ENCODE measurements at places on chromosomes 16 and 17. TPM values are rescaled to one million over a fixed set of nuclear protein-coding genes. Genes with fewer than 3 reads are reported as not detected.

DNA sequence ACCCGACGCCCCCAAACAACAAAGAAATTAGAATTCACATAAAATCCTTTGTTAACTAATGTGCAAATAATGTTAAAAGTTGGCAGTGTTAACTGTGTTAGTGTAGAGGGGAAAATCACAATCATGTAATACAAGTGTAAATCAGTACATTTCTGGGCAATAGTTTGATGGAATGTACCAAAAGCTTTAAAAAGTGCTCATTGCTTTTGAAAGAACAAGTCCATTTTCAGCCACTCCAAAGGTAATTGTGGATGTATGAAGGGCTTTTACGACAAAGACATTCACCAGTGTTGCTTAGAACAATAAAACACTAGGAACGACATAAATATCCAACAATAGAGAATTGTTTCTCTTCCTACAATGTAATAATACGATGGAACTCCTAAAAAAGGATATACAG is 9.1 kb downstream of the GLOD4 start:
- no peak for DNase-seq

GRCh38 chr16:88730632-88731607 is 24.6 kb downstream of the CTU2 start:
- no peak for DNase-seq

DNA sequence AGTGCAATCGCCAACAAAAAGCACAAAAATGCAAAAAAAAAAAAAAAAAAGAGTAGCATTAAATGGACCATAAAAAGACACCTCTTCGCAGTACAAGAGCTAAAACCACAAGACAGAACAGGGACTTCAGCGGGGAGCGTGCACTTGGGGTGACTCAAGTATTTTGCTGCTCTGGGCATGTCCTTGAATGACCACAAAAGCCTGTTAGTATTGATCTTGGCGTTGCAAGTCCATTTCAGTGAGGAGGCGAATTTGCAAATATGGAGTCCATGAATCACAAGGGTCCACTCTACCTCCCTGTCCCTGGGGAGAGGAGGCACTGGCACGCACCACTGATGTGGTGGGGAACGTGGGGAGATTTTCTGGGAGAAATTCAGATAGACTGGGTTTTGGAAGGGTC is 78.9 kb downstream of the CNGB1 start:
- no peak for DNase-seq

- no peak for DNase-seq
Measured at GRCh38 chr17:65685110-65685509, 123.7 kb upstream of the AXIN2 start.

Gene TANC2
- total RNA-seq, result 124 TPM

Gene KCNJ18
- not detected for total RNA-seq

GRCh38 chr17:66850692-66851091 is 15.8 kb downstream of the CACNG5 start:
- no peak for DNase-seq

DNA sequence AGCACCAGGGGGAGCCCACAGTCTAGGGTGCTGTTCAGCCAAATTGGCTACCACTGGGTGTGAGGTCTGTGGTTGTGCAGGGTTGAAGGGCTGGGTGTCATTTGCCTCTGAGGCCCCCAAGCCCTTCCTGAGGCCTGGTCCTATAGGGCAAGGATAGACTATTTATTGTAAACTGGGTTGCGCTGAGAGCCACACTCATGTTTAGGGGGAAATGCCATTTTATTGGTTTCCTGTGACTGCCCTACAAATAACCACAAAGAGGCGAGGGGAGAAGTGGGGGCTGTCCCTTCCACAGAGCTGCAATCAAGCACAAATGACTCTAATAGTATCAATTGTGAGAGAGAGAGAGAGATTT is 3.6 kb upstream of the ZCCHC14 start:
- no peak for DNase-seq

DNA sequence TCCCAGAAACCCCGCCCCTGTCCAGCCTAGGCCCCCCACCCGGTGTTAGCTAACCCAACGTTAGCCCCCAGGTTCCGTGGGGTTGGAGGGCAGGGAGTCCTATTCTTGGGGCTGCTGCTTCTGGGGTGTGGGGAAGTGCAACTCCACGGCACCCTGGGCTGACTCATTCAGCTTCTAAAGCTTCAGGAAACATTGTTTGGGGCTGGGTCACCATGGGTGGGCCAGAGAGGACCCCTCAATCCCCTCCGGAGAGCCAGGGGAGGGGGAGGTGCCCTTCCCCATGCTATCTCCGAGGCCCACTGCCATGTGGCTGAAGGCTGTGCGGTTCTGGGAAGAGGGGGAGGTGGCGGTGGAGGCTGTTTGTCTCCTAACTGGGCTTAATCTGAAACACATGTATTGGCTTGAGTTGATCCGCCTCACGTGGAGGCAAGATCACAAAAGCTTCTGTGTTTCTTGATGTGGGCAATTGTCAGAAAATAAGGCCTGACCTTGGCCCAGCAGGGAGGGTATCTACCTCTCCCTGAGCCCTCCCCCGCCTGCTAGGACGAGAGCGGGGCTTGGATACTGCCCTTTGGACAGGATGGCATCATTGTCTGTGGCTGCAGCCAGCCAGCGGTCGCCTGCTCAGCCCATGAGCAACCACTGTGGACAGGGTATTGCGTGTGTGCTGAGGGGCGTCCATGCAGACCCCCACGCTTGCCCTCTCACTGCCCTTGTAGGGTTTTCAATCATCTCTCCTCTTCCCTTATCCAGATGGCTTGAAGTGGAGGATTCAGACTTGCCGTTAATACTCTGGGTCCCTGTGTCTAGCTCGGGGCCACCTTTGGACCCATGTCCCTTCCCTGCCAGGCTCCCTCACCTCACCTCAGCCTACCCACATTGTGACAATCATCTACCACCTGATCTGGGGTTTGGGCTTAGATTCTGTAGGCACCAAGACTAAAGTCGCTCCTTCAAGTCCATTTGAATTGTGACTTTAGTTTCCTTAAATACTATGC is 1.3 kb downstream of the SERPINF1 start:
- DNase-seq, result no peak

GRCh38 chr17:47229535-47230443 is 20.6 kb downstream of the MYL4 start:
- DNase-seq, result peak; percentile 64

DNA sequence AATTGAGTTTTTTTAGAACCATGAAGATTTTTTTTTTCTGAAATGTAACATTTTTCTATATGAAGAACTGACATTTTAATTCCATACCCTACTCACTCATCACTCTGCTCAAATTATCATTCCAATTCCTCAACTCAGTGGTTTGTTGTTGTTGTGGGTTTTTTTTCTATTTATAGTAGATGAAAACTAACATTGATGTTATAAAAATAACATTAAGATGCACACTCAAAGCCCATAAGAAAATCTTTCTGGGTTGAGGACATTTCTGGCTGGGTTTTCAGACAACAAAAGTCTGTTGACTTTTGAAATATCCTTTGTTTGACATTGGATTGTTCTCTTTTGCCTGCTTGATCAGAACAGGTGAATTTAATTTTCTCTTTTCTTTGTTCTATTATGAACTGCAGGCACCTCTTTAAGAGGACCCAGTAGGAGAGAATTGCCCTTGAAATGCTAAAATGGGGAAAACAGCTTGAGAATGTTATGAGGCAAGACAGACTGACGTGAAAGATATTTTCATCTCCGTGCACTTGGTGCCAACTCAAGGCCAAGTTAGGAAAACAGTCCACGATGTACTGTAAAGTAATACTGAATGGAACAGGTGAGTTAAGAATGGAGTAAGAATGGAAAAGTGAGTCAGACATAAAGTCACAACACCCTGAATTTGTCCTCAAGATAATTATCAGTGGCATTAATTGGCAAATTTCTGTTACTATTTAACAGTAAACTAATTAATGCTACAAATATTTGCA is 16.1 kb upstream of the ABCA5 start:
- DNase-seq, result no peak

Gene POLR2A
- total RNA-seq, result 33.0 TPM

DNA sequence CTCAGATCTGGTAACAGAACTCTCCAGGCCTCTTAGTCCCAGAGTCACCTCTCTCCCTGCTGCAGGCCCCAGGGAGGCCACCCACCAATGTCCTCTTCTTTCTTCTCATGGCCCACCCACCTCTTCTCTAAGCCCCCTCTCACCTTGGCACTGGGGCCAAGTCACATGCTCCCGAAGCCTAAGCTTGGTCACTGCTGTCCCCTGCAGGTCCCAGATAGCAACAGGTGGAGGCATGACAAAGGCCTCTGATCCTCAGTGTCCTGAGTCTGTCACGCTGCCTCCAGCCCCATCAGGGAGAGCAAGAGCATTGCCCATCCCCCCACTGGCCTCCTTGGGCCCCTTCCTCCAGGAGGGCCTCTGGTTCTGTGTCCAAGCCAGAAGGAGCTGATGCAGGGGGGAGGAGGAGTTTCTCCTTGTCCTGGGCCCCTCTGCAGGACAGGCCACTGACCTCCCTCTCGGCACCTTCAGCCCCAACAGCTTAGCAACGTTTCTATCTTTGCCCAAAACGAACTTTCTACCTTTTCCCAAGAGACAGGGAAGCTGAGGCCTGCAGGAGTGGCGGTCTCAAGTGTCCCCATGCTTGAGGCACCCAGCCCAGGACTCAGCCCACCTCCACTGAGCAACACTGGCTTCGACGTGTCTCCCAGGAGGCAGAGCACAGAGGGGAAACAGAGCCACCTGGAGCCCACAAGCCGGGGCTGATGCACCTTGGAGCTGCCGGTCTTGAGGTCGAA is 8.6 kb downstream of the P2RX1 start:
- no peak for DNase-seq

- no peak for DNase-seq
Measured at GRCh38 chr16:81797443-81797842, 18.4 kb downstream of the PLCG2 start.

DNA sequence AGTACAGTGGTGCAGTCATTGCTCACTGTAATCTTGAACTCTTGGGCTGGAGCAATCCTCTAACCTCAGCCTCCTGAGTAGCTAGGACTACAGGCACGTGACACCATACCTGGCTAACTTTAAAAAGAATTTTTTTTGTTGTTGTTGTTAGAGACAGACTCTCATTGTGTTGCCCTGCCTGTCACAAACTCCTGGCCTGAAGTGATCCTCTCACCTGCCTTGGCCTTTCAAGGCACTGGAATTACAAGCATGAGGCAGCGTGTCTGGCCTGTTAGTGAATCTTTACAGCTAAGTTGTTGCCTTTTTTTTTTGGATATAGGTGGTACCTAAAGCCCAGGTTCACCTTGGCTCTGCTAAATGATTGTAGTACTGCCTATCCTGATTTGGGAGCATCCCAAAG is 290.6 kb downstream of the BCAS3 start:
- DNase-seq, result no peak

DNA sequence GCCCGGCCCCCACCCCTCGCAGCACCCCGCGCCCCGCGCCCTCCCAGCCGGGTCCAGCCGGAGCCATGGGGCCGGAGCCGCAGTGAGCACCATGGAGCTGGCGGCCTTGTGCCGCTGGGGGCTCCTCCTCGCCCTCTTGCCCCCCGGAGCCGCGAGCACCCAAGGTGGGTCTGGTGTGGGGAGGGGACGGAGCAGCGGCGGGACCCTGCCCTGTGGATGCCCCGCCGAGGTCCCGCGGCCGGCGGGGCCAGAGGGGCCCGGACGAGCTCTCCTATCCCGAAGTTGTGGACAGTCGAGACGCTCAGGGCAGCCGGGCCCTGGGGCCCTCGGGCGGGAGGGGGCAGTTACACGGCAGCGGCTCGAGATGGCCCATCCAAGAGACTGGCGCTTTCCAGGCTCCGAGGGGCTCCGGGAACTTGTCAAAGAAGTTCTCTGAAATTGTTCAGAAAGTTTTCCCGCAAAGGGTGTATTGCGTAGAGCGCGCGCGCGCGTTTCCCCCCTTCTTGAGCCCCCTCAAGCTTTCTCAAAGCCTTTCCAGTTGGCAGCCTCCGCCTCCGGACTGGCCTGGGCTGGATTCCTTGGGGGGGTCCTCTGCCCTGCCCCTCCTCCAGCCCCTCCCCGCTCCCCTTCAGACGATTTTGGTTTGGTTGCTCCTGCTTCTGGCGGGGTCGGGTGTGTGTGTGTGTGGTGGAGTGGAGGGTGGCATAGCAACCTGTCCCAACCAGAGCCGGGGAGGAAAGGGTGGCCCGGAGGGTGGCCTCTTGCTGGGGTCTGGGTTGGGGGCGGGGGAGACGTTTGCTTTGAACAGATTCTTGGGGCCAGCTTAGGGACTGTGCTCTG is 504 bp downstream of the ERBB2 start:
- DNase-seq, result peak; percentile 48

Gene MAP3K14
- 0.82 TPM for total RNA-seq

GRCh38 chr17:42814633-42815399 is 9.3 kb downstream of the BECN1 start:
- DNase-seq, result no peak

Gene C16orf46
- 0.41 TPM for total RNA-seq

DNA sequence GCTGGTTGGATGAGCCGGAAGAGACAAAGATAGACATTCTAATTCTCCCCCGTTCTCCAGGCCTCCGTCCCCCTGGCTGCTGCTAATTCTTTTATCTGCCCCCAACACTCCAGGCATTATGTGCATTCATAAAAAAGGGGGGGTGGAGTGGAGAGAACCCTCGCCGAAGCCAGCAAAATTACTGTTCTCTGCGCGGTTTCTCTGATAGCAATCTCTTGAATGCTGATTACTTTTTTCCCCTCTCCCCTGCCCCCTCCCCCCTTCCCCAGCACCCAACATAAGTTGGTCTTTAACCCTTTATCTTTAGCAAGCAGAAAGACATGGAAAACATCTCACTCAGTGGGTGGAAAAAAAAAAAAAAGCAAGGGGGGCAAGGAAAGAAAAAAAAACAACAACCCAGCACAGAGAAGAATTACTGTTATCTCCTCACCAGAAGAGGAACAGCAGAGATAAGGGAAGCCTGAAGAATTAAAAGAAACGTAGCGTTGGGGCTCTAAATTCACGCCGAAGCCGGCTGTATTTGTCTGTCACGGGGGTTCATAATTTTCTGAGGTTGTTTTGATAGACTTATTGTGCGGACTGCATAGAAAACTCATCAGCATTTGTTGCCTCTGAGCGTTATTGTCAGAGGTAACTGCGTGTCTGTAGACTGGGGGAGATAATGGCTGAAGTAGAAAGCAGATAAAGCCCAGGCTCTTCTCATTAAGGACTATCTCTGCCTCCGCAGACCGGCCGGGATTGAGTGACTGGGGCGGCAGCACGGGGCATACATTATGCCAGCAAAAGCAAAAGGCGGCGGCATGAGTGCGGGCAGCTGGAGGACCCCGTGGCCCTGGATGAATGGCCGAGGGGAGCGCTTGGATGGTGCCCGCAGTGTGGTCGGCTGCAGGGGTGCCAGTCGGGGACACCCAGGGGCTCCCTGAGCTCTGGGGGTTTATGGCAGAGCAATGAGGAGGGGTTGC is 126.9 kb downstream of the MRM1 start:
- no peak for DNase-seq

Gene GEMIN4
- 7.7 TPM for total RNA-seq
